ENCODE measurements at places on chromosomes 12 and 14. TPM values are rescaled to one million over a fixed set of nuclear protein-coding genes. Genes with fewer than 3 reads are reported as not detected.

The PCNX1 gene
- 22.9 TPM for total RNA-seq

GRCh38 chr14:57930241-57930975 is 64.5 kb upstream of the SLC35F4 start:
- no peak for DNase-seq

DNA sequence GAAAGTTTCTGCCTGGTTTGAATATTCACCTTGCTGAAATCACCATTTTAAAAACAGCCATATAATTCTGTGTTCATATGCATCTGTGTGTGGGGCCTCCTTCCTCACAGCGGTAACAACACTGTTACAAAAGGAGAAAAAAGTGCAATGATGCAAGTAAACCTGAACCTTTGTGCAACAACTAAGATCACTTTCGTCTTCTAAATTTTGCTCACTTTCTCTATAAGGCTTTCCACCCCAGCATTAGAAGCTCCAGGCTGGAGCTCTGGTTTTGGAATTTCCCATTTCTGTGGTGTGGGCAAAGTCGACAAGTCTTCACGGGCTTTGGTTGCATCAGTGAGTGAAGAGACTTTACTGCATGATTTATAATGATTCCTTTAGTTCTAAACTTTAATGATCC is 18.4 kb downstream of the FGD6 start:
- no peak for DNase-seq

DNA sequence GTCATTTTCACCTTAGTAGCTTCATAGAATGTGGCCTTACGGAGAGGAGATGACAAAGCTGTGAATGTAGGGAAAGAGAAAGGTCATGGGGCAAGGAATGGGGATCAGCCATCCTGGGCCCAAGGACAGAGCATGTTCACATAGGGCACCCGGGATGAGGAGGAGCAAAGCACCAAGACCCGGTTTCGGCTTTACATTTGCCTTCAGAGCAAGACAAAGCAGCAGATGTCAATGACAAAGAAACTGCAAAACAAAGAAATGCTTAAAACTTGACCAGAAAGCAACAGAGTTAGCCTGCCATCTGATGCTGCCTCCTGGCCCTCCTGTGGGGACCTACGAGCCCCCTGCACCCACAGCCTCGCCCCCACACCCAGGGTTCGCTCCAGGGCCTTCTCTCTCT is 249.2 kb downstream of the SLC41A2 start:
- DNase-seq = no peak

The LRP1 gene
- 21.4 TPM for total RNA-seq

DNA sequence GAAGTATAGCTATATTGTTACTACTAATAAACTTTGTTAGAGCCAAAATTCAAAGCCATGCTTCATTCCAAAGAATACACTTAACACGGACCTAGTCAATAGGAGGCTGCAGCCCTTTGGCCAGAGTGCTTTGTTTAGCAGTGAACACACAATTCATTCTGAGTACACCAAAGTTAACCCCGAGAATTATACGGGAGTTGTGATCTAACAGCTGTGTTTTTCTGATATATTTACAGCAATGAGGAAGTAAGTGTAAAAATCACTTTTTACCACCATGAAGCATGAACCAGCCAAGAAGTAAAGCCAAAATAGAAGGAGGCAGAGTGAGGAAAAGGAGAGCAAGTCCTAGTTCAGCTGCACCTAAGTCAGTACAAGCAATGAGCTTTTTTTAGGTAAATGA is 156.8 kb upstream of the PDE3A start:
- no peak for DNase-seq

- no peak for DNase-seq
These were observed 248.6 kb downstream of the ZFP36L1 start for GRCh38 chr14:68544081-68544892.

DNA sequence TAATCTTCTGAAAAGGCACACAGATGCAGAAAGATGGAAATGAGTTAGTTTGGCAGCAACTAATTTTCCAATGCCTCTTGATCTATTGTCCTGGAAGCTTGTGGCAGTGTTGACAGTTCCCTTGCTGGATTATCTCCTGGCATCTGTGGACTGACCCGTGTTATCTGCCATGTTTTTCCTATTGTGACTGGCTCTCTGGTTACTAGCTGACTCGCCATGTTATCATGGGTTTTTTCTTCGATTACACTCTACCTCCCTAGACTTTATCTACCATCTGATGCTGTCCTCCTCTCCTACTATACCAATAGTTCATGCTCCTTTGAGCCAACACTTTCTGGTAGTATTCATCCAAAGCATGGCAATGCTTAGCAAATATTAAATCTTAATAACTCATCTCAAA is 63.3 kb upstream of the FLRT2 start:
- DNase-seq = no peak

DNA sequence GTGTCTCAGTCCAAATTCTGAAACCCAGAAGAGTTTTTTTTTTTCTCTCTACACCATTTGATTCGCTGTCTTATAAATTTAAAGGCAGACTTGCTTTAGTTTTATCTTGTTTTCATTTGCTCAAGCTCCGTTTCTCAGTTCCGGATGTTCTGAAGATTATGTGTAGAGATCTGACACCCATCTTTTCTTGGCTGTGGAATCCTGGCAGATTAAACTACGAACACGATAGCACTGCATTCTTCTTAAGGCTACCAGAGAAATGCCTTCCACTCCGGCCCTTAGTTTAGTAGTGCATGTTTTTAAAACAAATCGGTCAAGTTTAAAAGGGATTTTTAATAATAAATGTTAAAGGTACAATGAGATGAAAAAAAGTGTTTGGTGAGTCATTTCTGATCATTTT is 106.4 kb downstream of the LMO3 start:
- no peak for DNase-seq

- no peak for DNase-seq
These were observed 82.1 kb downstream of the B4GALNT3 start for GRCh38 chr12:541676-542324.

The PRB2 gene
- not detected for total RNA-seq

DNA sequence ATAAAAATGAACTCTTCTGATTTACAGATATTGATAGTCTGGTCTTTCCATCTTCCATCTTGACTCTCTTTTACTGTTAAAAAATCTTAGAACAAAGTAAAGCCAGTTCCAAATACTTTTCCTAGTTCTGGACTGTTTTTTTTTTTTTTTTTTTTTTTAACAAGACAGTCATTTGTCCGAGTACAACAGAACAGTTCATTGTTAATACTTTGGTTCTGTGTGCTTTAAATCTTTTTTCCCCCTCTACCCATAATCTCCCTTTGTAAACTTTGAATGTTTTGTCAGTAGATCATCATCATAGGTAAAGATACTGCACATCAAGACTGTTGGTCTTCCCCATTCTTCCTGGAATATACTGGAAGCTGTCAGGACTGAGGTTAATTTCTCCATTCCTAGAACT is 38.0 kb downstream of the ADIPOR2 start:
- no peak for DNase-seq

GRCh38 chr12:131619736-131620506 is 91.0 kb upstream of the SFSWAP start:
- DNase-seq = no peak

DNA sequence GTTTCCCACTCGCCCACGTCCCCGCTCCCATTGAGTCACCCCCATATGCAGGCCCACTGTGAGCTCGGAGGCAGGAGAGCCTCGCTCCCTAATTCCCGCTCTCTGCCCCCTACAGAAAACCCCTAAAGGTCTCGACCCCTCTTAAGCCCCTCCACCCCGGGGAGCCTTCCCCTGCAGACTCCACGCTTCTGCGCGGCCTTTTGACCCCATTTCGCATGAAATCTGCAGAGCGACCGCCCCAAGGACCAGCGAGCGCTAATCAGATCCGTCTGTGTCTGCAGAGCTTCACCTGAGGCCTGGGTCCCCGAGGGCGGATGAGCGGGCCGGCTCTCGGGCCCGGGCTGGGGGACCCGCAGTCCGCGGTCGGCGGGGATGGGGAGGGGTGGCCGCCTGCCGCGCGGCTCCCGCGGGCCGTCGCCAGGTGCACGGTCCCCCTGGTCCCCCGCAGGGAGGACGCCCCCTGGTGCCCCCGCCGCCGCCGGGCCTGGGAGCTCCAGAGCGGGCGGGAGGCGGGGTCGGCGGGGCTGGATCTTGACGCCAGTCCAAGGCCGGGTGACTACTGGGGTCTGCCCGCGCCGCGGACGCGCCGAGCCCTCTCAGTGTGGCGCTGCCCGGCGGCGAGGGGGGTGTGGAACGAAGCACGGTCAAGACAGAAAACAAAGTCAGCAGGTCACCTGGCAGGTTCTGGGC is 10.1 kb downstream of the BMP4 start:
- DNase-seq = no peak

The REM2 gene
- total RNA-seq = not detected

GRCh38 chr14:105089746-105090492 is 24.7 kb upstream of the GPR132 start:
- no peak for DNase-seq

DNA sequence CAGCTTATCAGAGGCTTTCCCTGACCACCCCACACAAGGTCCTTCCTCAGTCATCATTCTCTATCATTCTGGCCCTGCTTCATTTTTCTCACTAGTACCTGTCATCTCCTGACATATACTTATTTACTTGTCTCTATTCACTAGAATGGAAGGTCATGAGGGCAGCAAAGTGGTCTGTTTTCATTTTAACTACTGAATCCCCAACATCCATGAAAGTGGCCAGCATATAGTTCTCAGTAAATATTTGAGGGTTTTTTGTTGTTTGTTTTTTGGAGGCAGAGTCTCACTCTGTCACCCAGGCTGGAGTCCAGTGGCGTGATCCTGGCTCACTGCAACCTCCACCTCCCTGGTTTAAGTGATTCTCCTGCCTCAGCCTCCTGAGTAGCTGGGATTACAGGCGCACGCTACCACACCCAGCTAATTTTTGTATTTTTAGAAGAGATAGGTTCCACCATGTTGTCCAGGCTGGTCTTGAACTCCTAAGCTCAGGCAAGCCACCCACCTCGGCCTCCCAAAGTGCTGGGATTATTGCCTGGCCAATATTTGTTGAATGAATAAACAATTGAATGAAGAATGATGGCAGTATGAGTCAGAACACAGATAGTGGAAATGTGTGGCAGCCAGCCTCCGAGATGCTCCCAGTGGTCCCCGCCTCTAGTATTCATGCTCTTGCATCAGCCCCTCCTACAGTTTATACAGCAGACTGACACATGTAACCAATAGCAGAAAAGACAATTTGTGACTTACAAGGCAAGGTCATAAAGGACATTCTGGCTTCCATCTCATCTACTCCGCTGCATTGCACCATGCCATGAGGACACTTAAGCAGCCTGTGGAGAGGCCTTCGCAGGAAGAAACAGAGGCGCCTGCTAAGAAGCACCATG is 7.0 kb upstream of the ANO6 start:
- no peak for DNase-seq

DNA sequence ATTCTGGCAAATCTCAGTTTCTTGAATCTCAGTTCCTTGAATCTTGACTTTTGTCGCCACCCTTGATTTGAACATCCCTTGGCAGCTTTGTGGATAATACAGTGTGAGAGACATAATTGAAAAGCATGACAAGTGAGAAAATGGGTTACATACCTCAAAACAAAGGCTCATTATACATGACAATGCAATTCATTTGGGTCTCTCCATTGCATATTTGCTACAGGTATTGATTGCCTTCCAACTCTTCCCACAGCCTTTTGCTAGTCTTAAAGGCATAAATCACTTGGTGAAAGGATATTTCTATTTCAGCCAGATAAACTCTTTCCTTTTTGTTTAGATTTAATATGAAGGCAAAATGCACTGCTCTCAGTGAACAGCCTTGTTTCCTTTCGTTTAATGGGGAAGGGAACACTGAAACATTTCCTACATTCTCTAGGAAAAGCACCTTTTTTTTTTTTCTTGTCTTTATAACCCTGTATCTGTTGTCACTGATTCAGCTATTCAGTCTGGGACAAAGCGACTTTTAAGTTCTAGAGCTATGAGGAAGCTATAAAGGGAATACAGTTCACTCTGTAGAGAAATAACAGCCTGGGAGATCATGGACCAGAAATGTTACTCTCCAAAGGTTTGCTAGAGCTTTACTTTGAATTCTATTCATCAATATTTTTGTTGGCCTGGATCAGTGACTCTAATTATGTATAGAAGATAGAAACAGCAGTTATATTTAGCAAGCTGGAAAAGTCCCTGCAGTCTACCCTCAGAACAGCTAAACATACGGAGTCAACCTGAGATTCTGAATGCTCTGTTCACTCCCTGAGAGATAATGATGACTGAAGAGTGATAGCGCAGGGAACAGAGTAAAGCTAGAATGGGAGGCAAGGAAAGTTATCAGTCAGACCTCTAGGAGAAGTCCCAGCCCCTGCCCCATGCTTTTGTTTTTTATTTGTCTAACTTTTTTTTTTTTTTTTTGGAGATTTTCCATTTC is 311.4 kb downstream of the RGS6 start:
- no peak for DNase-seq

The MAP1LC3B2 gene
- total RNA-seq = 0.82 TPM

GRCh38 chr12:19058235-19059021 is 71.1 kb upstream of the PLEKHA5 start:
- DNase-seq = no peak

- no peak for DNase-seq
These were observed 956 bp downstream of the GNPTAB start for GRCh38 chr12:101829639-101830366.

GRCh38 chr12:87687362-87687761 is 341.8 kb downstream of the C12orf50 start:
- DNase-seq = no peak

The NRXN3 gene
- total RNA-seq = 0.92 TPM

GRCh38 chr14:104752423-104752734 is 568 bp upstream of the SIVA1 start:
- no peak for DNase-seq

The BDKRB2 gene
- 4.1 TPM for total RNA-seq

DNA sequence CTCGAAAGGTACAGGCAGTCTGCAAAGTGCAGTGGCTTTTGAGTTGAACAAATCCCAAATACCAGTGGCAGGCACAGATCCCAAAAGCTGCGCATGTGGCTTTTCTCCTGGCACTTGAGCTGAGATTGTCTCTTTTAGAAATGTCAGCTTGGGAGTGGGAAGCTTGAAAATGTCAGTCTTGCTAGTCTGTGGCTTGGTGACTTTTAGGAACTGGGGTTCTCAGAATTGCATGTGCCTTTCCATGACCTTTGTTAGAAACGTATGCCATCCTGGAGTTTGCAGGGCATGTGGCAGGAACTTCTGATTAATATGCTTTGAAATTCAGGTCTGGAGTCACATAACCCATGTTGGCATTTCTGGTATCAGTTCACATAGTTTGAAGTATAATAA is 182.1 kb downstream of the CHST11 start:
- DNase-seq = no peak

The OR4E2 gene
- total RNA-seq = not detected

The BDKRB1 gene
- not detected for total RNA-seq

Measured in glomerular endothelial cell (primary cell).